Right cardiac atrium (tissue), 5 donors: ENCODE measurements at places on chromosomes 6 and 20.

DNA sequence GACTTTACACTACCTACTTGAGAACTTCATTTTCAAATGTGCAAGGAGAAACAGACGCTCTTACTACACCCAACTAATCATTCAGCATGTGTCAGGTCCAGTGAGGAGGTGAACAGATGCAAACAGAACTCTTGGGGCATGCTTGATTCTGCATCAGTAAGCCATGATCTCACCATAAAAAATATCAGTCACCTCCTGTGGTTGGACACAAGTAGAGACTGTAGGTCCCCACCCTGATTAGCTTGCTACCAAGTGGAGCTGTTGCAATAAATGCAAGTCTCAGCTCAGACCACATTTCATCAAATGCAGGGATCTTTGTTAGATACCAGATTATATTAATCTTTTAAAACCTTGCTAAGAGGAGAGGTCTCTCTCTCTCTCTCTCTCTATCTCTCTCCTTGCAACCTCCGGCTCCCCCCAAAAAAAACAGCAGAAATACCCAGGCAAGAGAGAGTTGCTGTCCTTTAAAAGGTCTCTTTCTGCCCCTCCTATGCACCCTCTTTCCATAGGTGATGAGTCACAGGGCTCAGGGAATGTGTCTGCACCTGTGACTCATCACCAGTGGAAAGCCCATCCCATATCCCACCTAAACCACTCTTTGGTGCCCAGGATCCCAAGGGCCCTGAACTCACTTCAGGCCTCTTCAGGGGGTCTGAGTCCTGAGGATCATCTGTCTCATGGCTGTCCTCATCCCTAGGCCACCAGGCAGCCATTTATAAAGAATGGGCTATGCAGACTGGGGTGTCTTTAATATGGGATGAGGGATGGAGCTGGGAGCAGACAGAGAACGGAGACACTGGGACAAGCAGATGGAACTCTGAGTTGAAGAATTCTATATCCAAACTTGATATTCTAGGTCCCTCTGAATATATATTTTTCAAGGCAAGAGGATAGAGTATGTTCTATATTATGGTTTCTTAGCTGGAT, 154.5 kb downstream of the QRSL1 start:
- no peak for DNase-seq

DNA sequence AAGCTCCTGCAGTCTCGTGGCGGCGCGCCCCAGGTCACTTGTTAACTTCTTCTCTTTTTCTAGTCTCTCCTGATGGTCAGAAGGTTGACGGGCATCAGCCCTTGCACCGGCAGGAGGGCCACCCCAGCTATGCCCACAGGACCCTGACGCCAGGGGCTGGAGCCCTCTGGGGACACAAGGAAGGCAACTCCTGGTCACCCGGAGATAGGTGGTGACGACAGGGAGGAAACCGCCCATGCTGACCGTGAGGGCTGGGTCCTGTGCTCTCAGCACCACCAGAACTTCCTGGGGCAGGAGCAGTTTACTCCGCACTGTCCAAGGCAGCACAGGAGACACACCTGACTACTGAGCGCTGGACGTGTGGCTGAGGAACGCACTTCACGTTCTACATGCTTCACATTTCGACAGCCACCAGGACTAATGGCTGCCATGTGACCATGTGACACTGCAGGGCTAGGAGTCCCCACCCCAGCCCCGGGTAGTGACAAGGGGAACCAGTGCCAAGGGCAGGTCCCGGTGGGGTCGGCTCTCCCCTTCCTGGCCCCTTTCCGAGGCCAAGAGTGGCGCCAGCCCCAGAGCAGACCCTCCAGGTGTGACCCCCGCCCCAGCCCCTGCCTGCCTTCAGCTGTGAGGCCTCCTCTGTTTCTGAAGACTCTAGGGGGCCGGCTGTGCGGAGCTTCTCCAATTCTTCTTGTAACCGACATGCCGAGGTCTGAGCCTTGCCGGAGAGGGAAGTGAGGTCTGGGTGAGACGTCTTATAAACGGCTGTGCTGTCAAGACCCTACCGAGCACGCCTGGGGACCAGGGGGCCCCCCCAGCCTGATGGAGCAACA, 45.2 kb downstream of the DSTN start:
- peak; percentile 74 for DNase-seq

DNA sequence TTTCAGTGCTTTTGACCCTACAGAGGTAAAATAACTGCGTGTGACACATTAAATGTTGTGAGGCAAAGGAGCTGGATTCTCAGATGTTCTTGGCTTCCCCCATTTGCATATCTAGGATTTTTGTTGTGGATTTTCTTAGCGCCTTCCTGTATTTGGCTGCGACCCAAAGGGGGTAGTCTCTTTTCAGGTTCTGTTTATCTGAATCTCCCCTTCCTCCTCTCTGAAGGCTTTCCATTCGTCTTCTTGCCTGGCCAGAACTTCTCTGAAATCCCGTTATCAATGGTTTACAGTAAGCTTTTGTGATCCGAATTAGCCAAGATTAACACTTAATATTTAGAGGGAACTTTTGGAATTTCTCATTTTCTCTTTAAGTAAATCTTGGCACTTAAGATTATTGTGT, 60.8 kb downstream of the ADGRB3 start:
- DNase-seq: no peak

DNA sequence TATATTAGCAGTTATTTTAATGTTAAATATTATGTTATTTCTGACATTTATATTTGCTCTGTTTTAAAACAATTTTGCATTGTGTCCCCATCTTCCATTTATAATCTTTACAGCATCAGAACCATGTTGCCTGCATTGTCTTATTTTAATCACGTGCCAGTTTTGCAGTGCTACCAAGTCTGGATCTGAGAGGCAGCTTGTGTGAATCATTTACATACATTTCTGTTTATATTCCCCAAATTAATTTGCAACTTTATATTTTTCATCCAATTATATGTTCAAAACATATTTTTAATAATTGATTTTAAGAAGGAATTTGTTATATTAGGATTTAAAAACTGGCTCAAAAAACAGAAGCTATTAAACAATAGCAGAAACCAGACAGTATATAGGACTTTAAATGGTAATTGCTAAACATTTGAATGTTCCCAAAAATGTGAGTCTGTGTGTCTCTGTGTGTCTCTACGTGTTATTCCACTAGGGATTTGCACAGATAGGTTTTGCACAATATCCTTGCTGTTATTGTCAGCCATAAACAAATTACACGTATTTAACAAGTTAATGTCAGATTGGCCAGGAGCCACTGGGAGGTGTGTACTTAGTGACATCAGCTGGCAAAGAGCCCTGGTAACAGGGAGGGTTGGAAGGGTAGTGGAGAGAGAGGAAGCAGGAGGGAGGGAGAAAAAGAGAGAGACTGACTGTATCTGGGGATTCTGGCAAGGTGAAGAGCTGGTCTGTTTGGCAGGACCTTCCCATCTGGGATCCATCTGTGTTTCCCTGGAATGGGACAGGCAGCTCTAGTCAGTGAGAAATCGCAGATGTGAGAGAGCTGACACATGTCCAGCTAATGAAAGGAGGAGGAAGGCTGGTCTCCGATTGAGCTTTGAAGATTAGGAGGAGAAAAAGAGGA, 72.1 kb downstream of the CBFA2T2 start:
- DNase-seq: peak; percentile 78

- DNase-seq: peak; percentile 58
Observed at GRCh38 chr6:135667691-135668455, 170.3 kb upstream of the AHI1 start.

DNA sequence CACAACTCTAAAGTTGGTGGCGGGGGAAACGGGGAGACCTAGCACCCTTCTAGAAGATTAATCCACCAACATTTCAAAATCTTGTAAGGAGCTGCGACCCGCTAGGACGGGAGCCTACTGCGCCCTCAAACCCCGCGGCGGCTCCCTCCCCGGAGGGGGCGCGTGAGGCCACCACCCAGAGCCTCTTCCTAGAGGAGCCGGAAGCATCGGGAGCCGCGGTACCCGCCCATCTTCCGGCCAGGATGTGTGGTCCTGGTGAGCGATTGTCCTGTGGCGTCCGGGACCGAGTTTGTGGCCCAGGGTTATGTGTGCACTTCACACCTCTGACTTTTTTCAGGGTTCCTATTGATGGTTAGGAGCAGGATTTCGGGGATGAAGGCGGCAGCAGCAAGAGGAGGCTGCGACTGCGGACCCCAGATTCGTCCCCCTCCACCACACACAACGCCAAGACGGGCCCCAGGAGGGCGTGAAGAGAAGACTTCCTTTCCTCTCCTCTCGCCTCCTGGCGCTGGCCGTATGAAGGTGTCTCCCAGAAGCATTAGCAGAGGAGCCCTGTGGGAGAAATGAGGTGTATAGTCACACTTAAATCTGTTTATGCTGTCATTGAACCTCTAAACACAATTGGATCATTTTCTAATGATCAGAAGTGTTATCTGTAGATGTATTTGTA, 10.7 kb downstream of the ZNF165 start:
- peak; percentile 77 for DNase-seq

DNA sequence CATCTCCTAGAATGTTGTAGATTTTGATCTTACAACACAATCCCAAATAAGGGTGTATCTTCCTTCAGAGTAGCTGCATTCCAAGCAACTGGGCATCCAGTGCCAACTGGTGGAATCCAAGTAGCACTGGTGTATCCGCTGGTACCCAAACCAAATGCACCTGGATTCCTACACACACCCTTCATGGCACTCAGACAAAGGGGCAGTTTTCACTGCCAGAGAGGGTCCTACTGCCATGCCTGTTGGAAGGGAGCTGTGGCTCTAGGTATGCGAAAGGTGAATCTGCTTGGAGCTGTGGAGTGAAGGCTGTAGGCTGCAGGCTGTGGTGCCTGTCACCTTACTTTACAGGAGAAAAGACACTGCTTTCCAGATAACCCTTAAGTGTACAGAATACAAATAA, 17.0 kb upstream of the CLDN20 start:
- no peak for DNase-seq

- DNase-seq: no peak
Observed at GRCh38 chr6:44789061-44789460, 401.6 kb downstream of the CDC5L start.

- peak; percentile 87 for DNase-seq
Observed at GRCh38 chr6:167750956-167751358, 75.8 kb upstream of the AFDN start.

DNA sequence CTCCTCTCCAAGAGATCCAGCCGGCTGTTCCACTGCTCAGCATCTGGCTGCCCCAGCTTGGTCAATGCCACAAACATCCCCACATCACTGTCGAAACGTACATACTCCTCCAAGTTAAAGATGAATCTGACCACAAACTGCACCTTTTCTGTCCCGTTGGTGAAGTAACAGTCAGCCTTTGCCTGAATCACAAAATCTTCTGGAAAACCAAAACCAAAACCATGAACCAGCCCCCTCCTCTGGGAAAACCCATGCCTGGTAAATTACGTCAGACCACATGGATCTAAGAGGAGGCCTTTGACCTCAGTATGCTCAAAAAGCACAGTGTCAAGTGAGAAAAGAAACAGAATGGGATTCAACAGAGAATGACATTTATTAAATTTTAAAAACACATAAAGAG, 1.7 kb downstream of the HLA-DOB start:
- DNase-seq: no peak

- DNase-seq: no peak
Observed at GRCh38 chr20:53681352-53682212, 87.9 kb upstream of the ZNF217 start.

DNA sequence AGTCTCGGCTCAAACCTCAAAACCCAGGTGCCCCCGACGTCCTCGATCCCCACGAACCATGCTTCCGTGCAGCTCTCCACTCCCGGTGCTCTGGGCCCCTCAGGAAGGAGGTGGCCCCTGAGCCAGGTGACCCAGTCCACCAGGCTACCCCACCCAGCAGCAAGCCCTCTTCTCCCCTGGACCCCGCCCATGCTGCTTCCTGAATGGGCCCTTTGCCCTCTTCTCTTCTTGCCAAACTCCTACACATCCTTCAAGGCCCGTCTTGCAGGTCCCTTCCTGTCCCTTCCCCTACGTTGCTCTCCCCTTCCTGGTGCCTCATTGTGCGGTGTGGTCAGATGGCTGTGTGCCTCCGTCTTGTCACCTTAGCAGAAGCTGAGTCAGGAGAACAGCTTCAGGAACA, 3.4 kb upstream of the GATA5 start:
- DNase-seq: no peak

DNA sequence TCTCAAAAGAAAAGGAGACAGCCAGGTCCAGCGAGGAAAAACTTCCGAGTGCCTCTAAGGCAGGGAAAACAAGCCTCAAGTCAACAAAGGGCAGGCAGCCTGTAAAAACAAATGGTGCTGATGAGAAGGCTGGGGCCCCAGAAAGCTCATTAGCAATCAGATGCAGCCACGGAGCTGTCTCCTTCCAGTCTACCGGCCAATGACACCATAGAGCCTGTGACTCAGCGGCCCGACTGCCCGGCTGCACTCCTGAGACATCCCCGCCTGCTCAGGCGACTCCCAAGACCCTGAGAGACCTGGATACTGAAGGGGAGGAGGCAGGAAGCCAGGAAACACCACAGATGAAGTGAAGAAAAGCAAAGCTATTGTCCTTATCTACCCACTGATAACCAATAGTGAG, 120.1 kb upstream of the HDDC2 start:
- peak; percentile 51 for DNase-seq

- DNase-seq: no peak
Observed at GRCh38 chr6:123994891-123995635, 191.4 kb downstream of the NKAIN2 start.

GRCh38 chr20:14604143-14604542, 266.7 kb upstream of the FLRT3 start:
- DNase-seq: no peak

DNA sequence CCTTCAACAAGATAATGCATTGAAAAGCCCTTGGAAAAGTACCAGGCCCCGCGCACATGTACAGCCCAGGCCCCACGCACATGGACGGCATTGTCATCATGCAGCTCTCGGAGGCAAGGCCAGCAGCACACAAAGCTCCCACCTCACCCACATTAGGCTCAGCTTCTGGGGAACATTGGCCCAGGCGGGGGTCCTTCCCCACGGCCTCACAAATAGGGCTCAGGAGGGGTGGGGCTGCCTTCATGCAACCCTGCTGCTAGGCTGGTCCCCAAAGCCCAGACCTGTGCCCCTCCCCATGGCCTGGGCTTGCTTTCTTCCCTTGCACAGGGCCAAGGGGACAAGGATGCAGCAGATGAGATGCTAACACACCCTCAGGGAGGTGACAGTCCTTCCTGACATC, 26.7 kb downstream of the NPEPL1 start:
- DNase-seq: peak; percentile 6

GRCh38 chr6:143006787-143007186, 53.9 kb upstream of the AIG1 start:
- no peak for DNase-seq

DNA sequence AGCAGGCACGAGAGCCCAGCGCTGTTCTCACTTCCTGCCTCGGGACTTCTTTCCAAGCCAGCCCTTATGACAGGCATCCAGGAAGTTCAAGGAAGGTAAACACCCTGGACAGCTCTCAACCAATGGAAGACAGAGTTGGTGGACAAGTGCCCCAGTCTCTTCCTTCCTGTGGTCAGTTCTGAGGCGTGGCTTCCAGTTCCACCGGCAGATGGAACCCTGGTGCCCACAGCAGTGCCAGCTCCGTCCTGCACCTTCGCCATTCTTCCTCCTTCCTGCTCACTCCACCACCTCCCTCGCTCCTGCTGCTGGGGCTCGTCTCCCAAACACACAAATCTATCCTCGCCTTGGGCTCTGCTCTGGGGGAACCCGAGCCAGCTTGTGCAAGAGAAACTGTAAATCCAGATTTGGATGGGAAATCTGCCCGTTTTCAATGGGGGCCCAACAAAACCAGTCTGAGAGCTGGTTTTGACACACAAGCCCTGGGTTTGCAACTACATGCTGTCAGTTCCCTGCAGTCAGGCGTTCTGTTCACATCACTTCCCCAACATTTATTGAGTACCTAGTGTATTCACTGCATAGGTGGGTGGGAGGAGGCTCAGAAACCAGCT, 162.7 kb downstream of the GRM4 start:
- DNase-seq: no peak
